ENCODE measurements at places on chromosomes 12 and 14.

DNA sequence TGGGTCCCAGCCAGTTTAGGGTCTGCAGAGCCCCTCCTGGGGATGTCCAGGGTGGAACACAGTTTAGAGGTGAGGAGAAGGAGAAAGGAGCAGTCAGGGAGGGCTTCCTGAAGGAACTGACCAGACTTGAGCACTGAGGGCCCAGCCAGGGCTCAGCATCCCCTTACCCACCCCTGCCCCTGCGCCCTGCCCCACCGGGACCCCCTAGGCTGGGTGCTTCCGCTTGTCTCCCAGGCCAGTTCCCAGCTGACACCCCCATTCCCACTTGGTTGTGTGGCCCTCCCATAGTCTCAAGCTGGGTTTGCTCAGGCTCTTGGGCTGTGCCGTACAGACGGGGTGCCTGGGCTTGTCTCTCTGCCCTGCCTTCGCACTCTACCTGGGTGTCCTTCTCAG is 26.3 kb upstream of the KIF26A start:
- DNase-seq: no peak

GRCh38 chr12:27946421-27946820 is 26.1 kb downstream of the PTHLH start:
- no peak for DNase-seq

GRCh38 chr12:132020292-132020691 is 70.5 kb downstream of the EP400 start:
- DNase-seq: no peak

GRCh38 chr12:12176402-12176801 is 90.4 kb downstream of the LRP6 start:
- no peak for DNase-seq

GRCh38 chr12:112468046-112468445 is 49.3 kb downstream of the PTPN11 start:
- no peak for DNase-seq

- DNase-seq: no peak
These were observed 152.8 kb upstream of the PTPRQ start for GRCh38 chr12:80291108-80291754.
